ENCODE measurements at places on chromosomes 1 and 21.
A peak's percentile ranks its signal among the peaks of the same experiment; 100 is the strongest.

- no peak for DNase-seq
These were observed 23.9 kb upstream of the FAAH start for GRCh38 chr1:46370214-46370633.

DNA sequence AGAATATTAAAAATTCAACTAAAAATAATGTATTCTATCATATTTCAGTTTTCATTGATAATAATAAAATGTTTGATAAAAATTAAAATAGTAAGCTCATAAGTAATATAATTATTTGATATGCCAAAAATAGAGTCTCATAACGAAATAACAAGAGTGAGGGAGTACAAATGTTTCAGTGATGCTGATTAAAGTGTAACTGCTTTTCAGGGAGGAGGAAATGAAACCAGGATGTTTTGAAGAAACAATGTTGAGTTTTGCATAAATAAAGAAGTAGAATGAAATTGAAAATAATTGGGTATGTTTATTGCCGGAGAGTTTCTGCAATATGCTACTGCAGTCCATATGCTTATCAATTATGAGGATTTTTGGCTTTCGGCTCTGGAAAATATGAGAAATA lies 1159.8 kb upstream of the ADGRL2 start:
- DNase-seq: no peak

DNA sequence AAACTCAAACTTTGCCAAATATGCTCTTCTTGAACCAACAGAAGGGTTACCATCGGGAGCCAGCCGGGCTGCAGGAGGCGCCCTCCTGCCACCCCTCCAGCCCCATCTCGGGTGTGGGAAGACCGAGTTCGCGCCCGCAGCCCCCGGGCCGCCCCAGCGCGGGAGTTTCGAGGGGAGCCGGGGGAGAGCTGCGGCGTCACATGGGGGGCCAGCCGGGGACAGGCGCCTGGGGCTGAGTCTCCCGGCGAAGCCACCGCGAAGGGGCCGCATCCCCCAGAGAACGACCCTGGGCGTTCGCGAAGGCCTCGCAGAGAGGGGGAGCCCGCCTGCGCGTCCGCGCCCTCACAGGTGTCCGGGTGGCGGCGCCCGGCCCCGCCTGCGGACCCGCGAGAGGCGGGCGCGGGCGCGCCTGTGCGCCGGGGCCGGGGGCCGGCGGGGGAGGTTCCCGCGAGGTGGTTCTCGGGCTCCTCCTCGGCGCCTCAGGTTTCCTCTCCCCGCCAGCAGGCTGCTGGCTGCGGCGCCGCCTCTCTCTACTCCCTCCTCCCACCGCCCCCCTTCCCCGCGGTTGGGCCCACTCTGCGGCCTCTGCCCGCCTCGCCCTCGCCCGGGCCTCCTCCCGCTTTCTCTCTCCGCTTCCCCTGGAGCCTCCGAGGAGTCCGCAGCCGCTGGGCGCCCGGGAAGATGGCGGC lies at the start of gene RAVER2:
Gene RAVER2 (plus strand): TSS at position 584 of the 689 bp plus-strand sequence. CDS start 98 bp downstream, at position 682.
- DNase-seq: peak; percentile 55

DNA sequence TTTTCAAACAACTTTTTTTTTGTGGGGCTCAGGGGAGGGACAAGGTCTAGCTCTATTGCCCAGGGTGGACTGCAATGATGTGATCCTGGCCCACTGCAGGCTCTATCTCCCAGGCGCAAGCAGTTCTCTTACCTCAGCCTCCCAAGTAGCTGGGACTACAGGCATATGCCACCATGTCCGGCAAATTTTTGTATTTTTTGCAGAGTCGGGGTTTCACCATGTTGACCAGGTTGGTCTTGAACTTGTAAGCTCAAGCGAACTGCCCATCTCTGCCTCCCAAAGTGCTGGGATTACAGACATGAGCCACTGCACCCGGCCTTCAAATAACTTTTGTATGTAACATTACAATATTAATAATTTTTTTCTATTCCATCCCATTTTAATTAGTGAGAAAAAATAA lies 33.0 kb downstream of the RAB3GAP2 start:
- DNase-seq: no peak

GRCh38 chr1:169576241-169576934 lies 9.9 kb downstream of the F5 start:
- peak; percentile 59 for DNase-seq

GRCh38 chr1:163836481-163836880 lies 514.7 kb downstream of the NUF2 start:
- no peak for DNase-seq

DNA sequence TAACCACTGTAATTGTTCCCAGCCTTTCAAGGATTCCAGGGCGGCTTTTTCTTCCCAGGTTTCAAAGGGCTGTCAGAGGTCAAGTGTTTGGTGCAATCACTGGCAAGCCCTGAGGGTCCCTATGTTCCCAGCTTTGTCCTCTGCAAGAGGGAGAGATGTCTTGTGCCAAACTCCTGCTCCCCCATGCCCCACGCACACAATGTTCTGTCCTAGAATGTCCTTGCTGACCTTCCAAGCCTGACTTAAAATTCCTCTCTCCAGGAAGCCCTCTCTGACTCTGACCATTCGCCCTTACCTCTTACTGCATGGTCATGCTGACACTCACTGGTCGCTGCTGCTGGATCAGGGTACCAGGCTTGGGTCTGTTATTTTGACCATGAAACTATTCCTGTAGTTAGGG lies 152.5 kb upstream of the KCND3 start:
- no peak for DNase-seq

- DNase-seq: no peak
These were observed 290.4 kb downstream of the GRIK1 start for GRCh38 chr21:29649406-29649814.

- DNase-seq: no peak
These were observed 262.9 kb upstream of the SNX7 start for GRCh38 chr1:98398649-98399048.

- no peak for DNase-seq
These were observed 176.9 kb downstream of the FGGY start for GRCh38 chr1:59473831-59474230.

DNA sequence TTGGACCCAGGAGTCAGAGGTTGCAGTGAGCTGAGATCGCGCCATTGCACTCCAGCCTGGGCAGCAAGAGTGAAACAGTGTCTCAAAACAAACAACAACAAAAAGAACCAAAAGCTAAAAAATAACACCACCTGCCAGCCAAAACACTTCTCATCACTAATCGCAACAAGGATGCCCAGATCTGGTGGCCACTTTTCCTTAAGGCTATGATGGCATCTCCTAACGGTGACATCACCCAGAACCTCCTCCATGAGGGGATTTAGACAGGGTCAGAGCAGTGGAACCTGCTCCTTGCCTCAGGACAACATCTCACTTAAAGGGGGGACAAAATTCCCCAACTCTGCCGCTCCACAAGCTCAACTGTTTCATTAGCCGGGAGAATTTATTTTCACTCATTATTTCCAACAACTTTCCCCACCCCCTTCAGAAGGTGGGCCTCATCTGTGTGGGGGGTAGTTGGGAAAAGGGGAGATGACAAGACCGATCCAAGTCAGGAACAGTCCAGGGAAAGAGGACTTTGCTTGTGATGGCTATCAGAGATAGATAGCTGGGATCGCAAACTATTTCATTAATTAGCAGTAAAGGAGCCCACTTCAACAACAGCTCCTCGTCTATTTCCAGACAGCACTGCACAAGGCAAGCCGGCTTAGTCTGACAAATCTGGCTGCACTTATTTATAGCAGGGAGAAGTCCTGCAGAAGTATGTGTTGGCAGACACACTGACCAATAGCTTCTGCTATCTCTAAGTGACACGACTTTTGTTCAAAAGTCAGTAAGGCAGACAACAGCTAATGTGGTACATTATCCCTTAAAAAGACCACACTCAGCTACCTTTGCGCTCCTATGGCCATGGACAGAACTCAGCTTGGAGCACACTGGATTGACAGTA lies 2.6 kb downstream of the PABPC4 start:
- DNase-seq: no peak

DNA sequence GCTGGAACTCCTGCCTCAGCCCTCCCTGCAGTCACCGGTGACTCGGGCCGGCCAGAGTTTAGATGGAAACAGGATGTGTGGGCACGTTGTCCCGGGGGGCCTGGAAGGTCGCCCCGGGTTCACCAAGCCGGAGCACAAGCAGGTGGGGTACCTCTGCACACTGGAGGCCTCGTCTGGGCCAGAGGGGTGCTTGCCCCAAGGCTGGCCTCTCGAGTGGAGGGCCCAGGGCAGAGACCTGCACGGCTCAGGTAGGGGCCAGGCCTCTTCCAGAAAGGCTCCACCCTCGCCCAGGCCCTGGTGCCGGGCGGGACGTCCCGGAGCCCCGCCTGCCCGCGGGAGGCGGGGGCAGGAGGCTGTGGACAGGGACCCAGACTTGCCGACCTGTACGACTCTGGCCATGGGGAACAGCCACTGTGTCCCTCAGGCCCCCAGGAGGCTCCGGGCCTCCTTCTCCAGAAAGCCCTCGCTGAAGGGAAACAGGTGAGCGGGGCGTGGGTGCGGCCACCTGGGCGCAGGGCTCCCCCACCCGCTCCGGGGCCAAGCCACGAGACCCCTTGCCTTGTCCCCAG lies at the start of gene PLEKHN1:
Gene PLEKHN1 (plus strand): TSS at position 348 of the 569 bp plus-strand sequence. CDS start 50 bp downstream, at position 398.
- DNase-seq: peak; percentile 66

DNA sequence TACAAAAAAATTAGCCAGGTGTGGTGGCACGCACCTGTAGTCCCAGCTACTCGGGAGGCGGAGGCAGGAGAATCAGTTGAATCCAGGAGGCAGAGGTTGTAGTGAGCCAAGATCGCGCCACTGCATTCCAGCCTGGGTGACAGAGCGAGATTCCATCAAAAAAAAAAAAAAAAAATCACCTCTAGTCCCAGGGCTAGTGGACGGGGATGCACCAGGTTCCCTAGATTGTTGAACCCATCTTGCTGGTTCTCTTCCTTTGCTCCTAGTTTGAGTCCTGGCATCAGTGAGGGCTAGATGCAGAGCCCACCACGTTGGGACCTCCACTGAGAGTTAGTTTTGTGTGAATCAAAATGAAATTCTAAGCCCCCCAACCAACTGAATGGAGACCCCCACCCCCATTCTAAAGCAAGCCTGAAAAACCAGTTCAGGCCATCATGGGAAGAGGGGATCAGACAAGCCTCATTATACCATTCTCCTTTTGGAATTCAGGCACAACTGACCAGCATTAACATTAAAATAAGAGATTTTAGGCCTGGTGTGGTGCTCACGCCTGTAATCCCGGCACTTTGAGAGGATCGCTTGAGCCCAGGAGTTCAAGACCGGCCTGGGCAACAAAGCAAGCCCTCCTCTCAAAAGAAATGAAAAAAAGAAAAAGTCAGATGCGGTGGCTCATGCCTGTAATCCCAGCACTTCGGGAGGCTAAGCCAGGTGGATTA lies 17.9 kb upstream of the L1TD1 start:
- DNase-seq: no peak
